Activated CD4-positive, alpha-beta memory T cell treated with anti-CD3 and anti-CD28 coated beads for 36 hours (primary cell): ENCODE measurements at places on chromosomes 12 and 14. TPM values are rescaled to one million over a fixed set of nuclear protein-coding genes. Genes with fewer than 3 reads are reported as not detected.

The MYH6 gene
- total RNA-seq: 0.05 TPM

The KRT3 gene
- total RNA-seq: not detected

The IFNG-AS1 gene
- total RNA-seq: 0.48 TPM

The INHBE gene
- 0.69 TPM for total RNA-seq

The ATL1 gene
- 0.58 TPM for total RNA-seq

DNA sequence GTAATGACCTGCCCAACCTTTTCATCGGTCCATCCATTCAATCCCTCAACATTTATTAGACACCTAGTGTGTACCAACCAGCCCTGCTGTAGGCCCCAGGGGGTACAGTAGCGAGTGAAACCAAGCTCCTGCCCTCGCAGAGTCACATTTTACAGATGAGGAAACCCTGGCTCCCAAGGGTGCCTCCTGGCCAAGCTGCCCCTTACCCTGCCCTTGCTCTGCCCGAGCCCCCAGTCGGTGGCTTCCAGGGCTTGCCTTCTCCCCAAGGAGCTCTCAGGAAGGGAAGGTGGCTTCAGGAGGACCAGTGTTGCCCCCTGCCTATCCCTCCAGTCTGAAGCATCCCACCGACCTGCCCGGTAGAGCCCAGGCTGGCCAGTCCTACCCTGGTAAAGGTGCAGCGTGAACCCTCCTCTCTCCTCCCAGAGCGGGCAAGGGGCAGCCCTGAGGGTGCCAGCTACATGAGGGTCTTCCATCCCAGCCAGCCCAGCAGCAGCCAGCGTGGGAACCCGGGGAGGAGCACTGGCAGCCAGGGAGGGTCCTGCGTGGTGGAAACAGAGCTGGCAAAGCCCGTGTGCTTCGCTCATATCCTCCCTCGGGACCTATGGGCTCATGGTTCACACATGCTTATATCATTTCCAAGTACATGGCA is 670 bp upstream of the BEGAIN start:
- peak overlapping the region; percentile 45 for H3K4me3 ChIP-seq
- H3K27ac ChIP-seq: no peak overlapping the region
- peaks cover 2% of the 10 kb centered on the region for H3K4me1 ChIP-seq
- DNase-seq: no peak
- H3K36me3 ChIP-seq: no peaks in the 10 kb centered on the region
- H3K27me3 ChIP-seq: peaks cover 9% of the 10 kb centered on the region

DNA sequence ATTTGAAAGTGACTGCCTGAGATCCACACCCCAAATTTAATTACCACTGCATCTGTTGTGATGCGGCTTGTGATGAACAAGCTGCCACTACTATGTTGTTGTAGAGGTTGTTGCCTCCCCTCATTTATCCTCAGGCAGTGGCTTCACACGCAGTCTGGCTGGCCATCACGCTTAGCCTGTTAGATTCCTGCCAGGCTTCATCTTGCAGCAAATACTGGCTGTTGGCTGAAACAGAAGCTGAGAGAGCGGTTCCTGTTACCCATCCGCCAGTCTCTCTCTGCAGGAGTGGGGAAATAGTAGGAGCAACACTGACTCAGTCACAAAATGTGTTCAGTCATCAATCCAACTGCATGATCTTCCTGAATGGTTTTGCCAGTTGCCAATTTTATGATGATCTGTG is 934.4 kb downstream of the FLRT2 start:
- H3K36me3 ChIP-seq: no peaks in the 10 kb centered on the region
- no peaks in the 10 kb centered on the region for H3K4me1 ChIP-seq
- no peak overlapping the region for H3K27ac ChIP-seq
- no peak for DNase-seq

GRCh38 chr12:99157946-99158345 is 489.6 kb upstream of the GARIN6 start:
- no peak overlapping the region for H3K27ac ChIP-seq
- H3K27me3 ChIP-seq: no peaks in the 10 kb centered on the region

DNA sequence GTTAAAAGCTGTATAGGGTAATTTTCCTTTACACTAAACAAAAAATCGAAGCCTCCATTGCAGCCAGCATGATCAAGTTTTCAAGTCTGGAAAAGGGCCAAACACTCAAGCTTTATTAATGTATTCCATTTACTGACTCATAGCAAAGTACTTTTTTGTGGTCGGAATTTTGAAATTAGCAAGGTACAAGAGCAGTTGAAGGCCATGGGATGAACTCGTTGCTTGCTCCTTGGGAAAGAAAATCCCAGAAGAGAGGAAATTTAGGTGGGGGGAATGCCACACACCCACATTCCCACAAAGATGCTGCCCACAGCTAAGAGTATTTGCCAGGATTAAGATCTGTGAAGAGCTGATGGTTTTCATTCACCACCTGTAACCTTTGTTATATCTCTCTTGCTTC is 333.7 kb downstream of the EGLN3 start:
- no peaks in the 10 kb centered on the region for H3K36me3 ChIP-seq
- DNase-seq: no peak
- no peak overlapping the region for H3K27ac ChIP-seq
- H3K4me1 ChIP-seq: no peaks in the 10 kb centered on the region
- no peaks in the 10 kb centered on the region for H3K27me3 ChIP-seq

- DNase-seq: no peak
- no peaks in the 10 kb centered on the region for H3K4me1 ChIP-seq
- no peaks in the 10 kb centered on the region for H3K36me3 ChIP-seq
- no peaks in the 10 kb centered on the region for H3K27me3 ChIP-seq
- H3K4me3 ChIP-seq: no peak overlapping the region
Observed at GRCh38 chr12:111389635-111390034, 16.1 kb upstream of the SH2B3 start.

DNA sequence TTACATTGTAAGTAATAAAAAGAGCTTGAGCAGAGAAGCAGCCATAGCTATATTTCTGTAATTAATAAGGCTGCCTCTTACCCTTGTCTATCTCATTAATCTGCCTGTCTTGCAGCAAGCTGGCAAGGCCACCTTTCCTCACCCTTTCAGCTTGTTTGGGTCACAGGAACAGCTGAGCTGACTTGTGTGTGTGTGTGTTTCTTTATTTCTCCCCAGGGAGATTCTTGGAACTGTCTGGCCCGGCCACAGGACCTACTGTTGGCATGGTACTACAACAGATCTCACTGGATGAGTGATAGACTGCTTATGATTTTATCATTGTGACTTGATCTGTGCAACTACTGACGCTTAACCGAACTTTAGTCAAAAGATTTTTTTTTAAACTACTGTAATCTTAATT is 213.7 kb downstream of the SLC2A13 start:
- H3K27me3 ChIP-seq: no peaks in the 10 kb centered on the region
- H3K4me1 ChIP-seq: no peaks in the 10 kb centered on the region
- no peak overlapping the region for H3K4me3 ChIP-seq
- no peaks in the 10 kb centered on the region for H3K36me3 ChIP-seq
- DNase-seq: no peak

DNA sequence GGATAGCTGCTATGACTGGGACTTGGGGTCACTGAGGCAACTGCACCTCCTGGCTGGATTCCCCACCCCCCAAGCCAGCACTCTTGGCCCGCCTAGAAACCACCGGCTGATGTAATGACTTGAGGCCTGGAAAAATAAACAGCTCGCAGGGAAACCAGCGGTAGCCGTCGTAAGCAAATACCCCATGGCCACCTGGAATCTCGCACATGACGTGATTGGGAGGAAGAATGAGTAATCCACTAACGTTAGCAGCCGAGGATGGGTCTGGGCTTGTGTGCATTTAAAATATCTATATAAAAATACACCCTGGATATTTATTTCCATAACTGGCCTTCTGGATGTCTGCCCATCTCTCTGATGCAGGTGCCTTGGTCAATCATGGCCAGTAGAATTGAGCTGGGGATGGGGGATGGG is 120.1 kb downstream of the SMOC1 start:
- no peak overlapping the region for H3K27ac ChIP-seq
- H3K4me1 ChIP-seq: no peaks in the 10 kb centered on the region
- H3K36me3 ChIP-seq: no peaks in the 10 kb centered on the region
- H3K4me3 ChIP-seq: no peak overlapping the region
- peaks cover 2% of the 10 kb centered on the region for H3K27me3 ChIP-seq

DNA sequence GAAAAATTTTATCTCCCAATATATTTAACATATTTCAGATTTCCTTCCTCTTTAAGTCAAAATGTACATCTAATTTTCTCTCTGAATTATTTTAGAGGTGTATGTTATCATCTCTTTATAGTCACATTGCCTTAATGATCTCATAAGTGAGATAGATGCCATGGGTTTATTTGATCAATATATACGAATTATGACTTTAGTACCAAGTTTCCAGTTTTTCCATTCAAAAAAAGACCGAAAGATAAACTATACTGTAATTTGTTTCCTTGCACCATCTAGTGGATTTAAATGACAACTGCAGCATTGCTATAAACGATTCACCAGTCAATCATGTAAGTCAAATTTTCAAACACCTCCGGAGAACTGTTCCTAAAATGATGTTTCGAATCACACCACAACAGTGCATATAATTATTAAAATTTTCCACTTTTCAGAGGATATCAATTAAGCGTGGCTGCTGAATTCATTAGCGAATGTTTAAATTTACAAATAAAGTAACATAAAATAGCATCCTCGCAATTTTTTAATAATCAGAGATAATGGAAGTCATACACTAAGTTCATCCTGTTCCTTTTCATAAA is 419 bp upstream of the ATXN7L3B start:
- H3K4me1 ChIP-seq: peaks cover 42% of the 10 kb centered on the region
- peak overlapping the region; percentile 94 for H3K27ac ChIP-seq
- no peak for DNase-seq
- peaks cover 40% of the 10 kb centered on the region for H3K36me3 ChIP-seq

DNA sequence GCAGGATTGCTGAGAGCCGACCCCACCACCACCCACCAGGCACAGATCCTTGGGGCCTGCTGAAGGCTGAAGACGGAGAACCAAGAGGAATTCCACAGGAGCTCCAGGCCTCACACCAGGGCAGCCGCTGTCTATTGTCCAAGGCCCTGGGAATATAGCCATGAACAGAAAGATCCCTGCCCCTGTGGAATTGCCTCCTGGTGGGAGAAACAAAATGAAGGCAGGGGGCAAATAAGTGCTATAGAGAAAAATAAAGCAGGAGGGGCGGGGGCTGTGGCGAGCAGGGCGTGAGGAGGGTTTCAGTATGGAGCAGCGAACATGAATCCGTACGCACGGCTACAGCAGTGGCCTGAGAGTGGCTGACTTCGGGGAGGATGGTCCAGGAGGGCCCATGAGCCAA is 96.1 kb downstream of the EML1 start:
- H3K36me3 ChIP-seq: no peaks in the 10 kb centered on the region
- no peak overlapping the region for H3K4me3 ChIP-seq
- no peaks in the 10 kb centered on the region for H3K4me1 ChIP-seq
- no peak overlapping the region for H3K27ac ChIP-seq
- DNase-seq: no peak

DNA sequence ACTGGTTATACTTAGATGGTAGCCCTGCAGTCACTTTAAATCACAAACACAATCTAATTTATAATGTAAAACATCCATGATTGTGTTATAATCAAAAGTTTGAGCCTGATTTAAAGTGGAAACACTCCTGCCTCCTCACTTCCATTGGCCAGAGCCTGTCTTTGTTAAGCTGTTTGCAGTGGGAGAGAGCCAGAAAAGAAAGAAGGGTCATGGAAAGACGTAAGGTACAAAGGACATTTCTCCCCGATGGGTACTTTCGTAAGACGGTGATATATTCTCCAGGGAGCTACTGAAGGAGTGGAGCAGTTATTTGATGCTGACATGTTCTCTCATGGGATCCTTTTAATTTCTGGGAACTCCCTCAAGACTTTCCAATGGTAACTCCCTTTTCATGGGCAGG is 164.0 kb downstream of the METTL25 start:
- H3K4me3 ChIP-seq: no peak overlapping the region
- no peak for DNase-seq
- H3K27me3 ChIP-seq: peaks cover 2% of the 10 kb centered on the region
- H3K36me3 ChIP-seq: no peaks in the 10 kb centered on the region
- H3K27ac ChIP-seq: no peak overlapping the region

- peaks cover 16% of the 10 kb centered on the region for H3K4me1 ChIP-seq
- no peak overlapping the region for H3K4me3 ChIP-seq
- H3K36me3 ChIP-seq: no peaks in the 10 kb centered on the region
Observed at GRCh38 chr14:100618763-100619320, 31.6 kb upstream of the BEGAIN start.

DNA sequence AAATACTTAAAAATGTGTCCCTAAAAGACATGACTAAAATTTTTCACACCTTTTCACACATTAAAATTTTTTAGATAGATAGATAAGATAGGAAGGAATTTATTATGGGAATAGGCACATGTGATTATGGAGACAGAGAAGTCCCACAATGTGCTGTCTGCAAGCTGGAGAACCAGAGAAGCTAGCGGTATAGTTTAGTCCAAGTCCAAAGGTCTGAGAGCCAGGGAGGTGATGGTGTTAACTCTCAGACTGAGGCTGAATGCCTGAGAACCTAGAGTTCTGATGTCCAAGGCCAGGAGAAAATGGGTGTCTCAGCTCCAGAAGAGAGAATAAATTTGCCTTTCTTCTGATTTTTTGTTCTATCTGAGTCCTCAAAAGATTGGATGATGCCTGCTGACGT is 65.7 kb downstream of the POLR3B start:
- H3K27ac ChIP-seq: no peak overlapping the region
- H3K4me1 ChIP-seq: no peaks in the 10 kb centered on the region
- no peaks in the 10 kb centered on the region for H3K27me3 ChIP-seq
- peaks cover 22% of the 10 kb centered on the region for H3K36me3 ChIP-seq
- no peak overlapping the region for H3K4me3 ChIP-seq
- DNase-seq: no peak

DNA sequence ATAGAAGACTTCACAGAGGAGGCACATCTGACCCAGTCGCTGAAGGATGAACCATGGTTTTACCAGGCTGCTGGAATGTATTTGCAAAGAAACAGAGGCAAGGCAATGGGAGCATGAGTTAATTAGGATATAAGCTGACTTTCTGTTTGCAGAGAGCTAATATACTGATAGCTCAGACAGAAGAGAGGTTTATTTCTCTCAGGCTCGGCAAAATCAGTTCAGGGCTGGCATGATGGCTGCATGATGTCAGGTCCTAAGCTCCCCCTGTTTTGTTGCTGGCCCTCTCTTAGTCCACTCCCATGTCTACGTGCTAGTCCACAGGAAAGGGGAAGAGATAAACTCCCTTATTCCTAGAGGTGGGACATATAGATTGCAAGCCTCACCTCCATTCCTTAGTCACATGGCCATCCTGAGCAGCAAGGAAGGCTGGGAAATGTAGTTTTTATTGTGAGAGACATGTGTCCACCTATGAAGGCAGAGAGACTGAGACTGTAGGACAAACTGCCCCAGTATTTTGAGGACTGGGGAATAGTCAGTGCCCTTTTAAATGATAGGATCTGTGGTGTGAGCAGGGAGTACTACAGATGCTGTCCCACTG is 224.5 kb downstream of the VRK1 start:
- H3K27ac ChIP-seq: no peak overlapping the region
- H3K4me1 ChIP-seq: peaks cover 4% of the 10 kb centered on the region
- H3K4me3 ChIP-seq: no peak overlapping the region
- peaks cover 5% of the 10 kb centered on the region for H3K27me3 ChIP-seq
- H3K36me3 ChIP-seq: no peaks in the 10 kb centered on the region

- H3K4me3 ChIP-seq: no peak overlapping the region
- H3K27ac ChIP-seq: no peak overlapping the region
- peaks cover 50% of the 10 kb centered on the region for H3K27me3 ChIP-seq
- DNase-seq: no peak
Observed at GRCh38 chr12:106141452-106141851, 2.7 kb upstream of the NUAK1 start.
